NCI-H1930 (cell line): ENCODE measurements at places on chromosomes 2 and 18.

DNA sequence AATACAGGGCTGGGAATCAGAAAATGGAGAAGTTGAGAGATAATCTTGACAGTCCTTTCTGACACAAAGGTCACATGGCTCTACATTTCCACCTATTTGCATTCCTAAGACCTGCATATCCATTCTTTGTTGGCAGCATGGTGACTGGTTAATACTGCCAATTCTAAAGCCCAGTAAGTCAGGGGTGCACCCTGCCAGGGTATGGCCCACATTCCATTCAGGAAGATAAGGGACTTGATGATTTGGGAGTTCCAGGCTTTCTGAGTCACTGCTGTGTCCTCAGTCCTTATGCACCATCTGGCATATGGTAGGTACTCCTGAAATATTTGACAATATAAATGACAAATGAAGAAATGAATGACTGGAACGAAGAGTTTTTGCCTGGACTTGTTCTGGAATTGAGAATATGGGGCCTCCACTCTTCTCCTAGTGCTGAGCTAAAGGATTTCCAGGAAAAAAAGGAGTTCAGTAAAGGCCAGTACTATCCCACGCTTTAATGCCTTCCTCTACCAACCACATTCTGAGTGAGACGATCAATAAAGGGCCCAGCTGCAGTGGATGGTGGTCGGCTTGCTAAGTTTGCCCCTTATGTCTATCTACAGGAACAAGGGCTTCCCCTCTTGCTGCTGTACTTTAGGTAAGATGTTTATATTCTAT, 31.7 kb upstream of the EIF2AK3 start:
- DNase-seq: no peak

GRCh38 chr18:76354348-76354747, 140.7 kb downstream of the ZNF516 start:
- DNase-seq: no peak

GRCh38 chr2:94879314-94879981, 8.2 kb downstream of the TEKT4 start:
- DNase-seq: no peak

DNA sequence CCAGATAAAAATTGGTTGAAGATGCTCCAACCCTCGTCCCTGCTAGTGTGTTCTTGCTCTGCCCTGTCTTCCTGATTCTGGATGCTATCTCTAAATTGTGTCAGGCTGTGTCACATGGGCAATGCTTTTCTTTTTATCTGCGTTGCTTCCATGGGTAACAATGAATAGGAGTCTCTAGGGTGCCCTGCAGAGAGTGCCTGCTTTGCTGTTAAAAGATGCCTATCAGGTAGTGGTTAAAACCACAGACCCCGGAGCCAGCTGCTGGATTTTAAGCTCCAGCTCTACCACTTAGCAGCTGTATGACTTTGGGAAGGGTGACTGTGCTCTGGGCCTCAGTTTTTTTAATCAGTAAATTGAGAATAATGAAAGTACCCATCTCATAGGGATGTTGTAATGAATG, 340.3 kb downstream of the PLCL1 start:
- DNase-seq: no peak

DNA sequence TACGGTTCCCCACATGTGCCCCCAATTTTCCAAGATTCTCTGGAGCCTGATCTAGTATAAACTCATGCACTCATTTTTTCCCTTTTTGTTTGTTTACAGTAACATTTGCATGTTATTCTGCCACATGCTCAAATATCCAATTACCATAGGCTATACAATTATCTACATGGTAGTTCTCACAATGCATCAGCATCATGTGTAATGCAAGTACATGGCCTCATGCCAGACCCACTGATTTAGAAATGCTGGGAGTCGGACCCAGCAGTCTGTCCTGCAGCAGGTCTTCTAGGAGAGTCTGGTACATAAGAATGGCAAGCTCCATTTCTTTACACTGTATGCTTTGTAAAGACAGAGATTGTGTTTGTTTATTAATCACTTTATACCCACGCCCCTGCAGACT, 107.7 kb downstream of the CBLN2 start:
- DNase-seq: no peak
